ENCODE measurements at places on chromosomes 13 and 19. TPM values are rescaled to one million over a fixed set of nuclear protein-coding genes. Genes with fewer than 3 reads are reported as not detected.

SELENOV gene
- not detected for total RNA-seq

DNA sequence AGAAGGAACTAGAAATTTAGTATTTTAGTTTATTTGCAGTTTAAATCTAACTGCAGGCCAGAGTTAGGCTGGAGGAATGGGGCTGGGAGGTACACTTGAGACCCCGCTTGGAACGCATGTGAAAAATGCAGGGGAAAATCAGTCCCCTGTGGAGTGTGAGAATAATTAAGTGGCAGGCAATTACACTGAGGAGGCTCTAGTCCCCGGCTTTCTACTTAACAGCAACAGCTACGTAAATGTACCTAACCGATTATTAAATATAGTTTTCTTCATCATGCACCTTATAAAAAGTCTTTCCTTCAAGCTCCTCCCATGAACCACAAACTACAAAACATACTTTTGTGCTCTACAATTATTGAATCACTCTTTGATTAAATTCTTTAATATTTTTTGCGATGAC, 804 bp downstream of the ZNF708 start:
- peak overlapping the region; percentile 97 for H3K27ac ChIP-seq
- peak overlapping the region; percentile 57 for H3K4me3 ChIP-seq
- DNase-seq, result no peak
- no peaks in the 10 kb centered on the region for H3K36me3 ChIP-seq
- H3K4me1 ChIP-seq, result peaks cover 11% of the 10 kb centered on the region
- H3K27me3 ChIP-seq, result no peaks in the 10 kb centered on the region

GRCh38 chr13:48874165-48874564, 101.5 kb upstream of the FNDC3A start:
- no peak overlapping the region for H3K27ac ChIP-seq
- no peaks in the 10 kb centered on the region for H3K27me3 ChIP-seq
- no peak for DNase-seq
- no peaks in the 10 kb centered on the region for H3K4me1 ChIP-seq
- no peak overlapping the region for H3K4me3 ChIP-seq

DNA sequence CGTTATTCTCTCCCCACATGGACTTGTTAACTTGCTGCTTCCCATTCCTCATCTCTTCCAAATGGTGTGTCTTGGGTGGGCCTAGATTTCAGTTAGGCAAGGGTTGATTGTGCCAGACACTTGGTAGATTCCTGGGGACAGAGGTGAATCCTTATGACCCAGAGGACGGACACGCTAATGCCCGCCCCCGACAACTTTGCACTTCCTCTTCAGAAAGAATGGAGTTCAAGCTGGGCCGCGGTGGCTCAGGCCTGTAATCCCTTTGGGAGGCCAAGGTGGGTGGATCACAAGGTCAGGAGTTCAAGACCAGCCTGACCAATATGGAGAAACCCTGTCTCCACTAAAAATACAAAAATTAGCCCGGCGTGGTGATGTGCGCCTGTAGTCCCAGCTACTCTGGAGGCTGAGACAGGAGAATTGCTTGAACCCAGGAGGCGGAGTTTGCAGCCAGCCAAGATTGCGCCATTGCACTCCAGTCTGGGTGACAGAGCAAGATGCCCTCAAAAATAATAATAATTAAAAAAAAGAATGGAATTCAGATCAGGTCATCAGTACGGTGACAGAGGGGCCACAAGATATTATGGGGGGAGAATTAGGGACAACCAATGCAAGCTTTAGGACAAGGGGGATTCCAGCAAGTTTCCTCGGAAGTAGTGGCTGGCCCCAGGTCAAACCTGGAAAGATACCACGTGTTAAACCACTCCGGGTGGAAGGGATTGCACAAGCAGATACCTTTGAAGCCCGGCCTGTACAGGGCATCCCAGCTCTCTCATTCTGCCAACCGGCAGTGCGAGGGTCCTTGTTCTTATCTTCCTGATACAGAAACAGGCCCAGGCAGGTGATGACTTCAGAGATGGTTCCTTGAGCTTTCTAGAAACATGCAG, 2.7 kb downstream of the MYO9B start:
- no peak overlapping the region for H3K27ac ChIP-seq
- DNase-seq, result no peak
- peaks cover 17% of the 10 kb centered on the region for H3K4me1 ChIP-seq
- H3K27me3 ChIP-seq, result no peaks in the 10 kb centered on the region

DNA sequence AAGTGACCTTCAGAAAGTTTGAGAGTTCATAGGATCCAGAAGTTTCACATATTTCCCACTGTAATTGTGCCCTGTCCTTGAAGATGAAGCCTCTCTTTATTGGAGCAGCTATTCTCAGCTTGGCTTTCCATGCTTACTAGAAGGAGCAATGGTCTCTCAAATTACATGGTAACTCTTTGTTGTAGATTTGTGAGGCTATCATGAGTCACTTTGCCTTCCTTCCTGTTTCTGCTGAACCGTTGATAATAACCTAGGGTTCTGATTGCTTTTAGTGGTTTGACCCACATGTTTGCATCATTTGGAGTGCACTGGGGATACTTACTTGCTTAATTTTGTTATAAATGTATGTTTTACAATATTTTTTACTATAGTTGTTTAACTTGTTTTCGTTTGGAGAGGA, 772.9 kb upstream of the SLITRK6 start:
- no peaks in the 10 kb centered on the region for H3K36me3 ChIP-seq
- H3K4me3 ChIP-seq, result no peak overlapping the region
- H3K27me3 ChIP-seq, result no peaks in the 10 kb centered on the region

ZNF177 gene
- total RNA-seq, result 2.0 TPM

CYP2S1 gene
- 2.6 TPM for total RNA-seq

- H3K27ac ChIP-seq, result no peak overlapping the region
- no peaks in the 10 kb centered on the region for H3K27me3 ChIP-seq
- H3K4me3 ChIP-seq, result peak overlapping the region; percentile 80
- DNase-seq, result peak; percentile 79
Observed at GRCh38 chr19:45496349-45496953, 396 bp downstream of the RTN2 start.
